Activated CD4-positive, alpha-beta T cell treated with anti-CD3 and anti-CD28 coated beads, Interleukin-2, Interleukin-4, amounts not matched to agents 100 ng/mL and 50 ng/mL, durations not matched to agents 16 hours and 8 hours (primary cell): ENCODE measurements at places on chromosomes 3 and 15.
A peak's percentile ranks its signal among the peaks of the same experiment; 100 is the strongest.

- no peak for DNase-seq
Observed at GRCh38 chr15:81911022-81911971, 134.5 kb downstream of the MEX3B start.

DNA sequence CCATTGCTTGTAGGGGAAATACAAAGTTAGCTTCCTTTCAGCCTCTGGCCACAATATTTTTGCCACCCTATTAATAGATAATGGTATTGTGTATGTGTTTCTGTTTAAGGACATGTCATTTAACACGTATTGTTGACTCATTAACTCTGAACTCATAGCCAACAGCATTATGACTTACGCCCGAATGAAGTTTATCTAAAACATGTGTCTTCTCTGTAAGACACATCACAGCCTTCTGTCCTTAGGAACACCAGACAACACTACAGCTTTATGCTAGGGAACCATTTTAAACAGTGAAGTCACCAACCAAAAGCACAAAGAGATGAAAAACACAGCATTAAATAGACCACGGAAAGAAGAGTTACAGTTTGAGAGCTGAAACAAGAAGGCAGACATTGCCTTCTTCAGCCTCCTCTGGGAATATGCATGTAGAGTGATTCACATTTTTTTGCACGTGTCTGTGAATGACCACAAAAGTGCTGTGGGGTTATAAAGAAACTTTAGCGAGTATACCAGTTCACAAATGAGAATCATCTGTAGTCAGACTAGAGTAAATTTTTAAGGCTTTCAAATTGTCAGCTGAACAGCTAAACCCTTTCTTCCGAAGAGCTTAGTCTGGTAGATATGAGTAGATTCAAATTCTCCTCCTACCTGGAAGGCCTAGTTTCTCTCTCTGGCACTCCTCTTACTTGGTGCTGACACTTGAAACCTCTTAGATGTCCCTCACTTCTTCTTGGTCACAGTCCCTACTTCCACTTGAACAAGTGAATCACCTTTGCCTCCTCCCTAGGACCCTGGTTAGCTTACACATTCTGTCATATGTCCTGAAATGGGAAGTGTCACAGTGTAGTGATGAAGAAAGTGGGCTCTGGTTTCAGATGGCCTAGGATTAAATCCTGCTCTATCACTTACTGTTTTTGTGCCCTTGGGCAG lies 32.2 kb downstream of the MCTP2 start:
- DNase-seq = no peak

DNA sequence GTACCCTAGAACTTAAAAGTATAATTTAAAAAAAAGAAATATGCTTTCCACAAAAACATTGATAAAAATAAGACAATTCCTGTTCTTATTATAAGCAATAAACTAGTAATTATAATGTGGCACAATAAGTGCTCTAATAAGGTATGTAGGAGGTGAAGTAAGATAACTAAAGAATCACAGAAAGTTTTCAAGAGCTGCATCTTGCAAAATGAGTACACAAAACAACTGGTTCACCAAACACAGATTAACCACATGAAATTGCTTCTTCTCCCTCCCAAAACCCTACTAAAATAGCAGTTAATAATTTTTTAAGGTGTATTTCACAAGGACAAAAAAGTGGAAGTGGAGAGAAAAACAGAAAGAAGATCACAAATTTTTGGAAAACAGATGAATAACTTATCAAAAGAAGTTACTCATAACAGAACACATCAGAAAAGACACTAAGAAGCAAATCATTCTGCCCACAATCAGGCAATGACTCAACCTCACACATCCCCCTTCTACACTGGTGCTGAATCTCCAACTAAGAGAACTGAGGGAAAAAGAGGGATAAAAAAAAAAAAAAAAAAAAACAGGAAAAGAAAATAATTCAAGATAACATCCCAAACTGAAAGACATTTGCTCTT lies 64.2 kb downstream of the TBC1D5 start:
- peak; percentile 52 for DNase-seq

GRCh38 chr3:137763594-137763938 lies 549 bp upstream of the SOX14 start:
- DNase-seq = no peak

- no peak for DNase-seq
Observed at GRCh38 chr3:72246685-72247084, 461.7 kb upstream of the PROK2 start.

DNA sequence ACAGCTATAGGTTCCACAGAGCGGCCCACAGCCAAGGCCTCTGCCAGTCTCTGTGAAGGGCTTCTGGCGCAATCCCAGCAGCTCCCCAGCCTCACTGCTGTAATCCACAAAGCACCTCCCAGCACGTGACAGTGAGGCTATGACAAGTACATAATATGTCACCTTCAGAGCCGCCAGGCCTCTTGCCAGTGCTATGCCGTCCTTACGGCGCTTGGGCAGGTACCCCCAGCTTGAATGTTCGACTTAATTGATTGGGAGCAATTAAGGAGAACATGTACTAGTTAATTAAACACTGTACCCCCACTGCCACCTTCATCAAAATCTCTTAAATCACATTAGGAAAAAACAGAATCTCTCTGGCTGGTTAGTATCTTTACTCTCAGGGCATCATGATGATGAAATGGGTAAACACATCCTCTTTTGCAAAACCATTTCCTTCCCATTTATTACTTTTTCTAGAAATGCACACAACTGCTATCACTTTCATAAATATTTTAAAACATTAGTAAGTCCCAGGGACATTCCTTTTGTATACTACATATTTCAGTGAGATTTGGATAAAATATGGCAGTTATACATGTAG lies 169.9 kb downstream of the XXYLT1 start:
- DNase-seq = no peak

GRCh38 chr15:49606594-49606993 lies 14.0 kb downstream of the FAM227B start:
- DNase-seq = no peak
